ENCODE measurements at places on chromosomes 12 and 14. TPM values are rescaled to one million over a fixed set of nuclear protein-coding genes. Genes with fewer than 3 reads are reported as not detected.

Gene TPH2
- total RNA-seq, result not detected

DNA sequence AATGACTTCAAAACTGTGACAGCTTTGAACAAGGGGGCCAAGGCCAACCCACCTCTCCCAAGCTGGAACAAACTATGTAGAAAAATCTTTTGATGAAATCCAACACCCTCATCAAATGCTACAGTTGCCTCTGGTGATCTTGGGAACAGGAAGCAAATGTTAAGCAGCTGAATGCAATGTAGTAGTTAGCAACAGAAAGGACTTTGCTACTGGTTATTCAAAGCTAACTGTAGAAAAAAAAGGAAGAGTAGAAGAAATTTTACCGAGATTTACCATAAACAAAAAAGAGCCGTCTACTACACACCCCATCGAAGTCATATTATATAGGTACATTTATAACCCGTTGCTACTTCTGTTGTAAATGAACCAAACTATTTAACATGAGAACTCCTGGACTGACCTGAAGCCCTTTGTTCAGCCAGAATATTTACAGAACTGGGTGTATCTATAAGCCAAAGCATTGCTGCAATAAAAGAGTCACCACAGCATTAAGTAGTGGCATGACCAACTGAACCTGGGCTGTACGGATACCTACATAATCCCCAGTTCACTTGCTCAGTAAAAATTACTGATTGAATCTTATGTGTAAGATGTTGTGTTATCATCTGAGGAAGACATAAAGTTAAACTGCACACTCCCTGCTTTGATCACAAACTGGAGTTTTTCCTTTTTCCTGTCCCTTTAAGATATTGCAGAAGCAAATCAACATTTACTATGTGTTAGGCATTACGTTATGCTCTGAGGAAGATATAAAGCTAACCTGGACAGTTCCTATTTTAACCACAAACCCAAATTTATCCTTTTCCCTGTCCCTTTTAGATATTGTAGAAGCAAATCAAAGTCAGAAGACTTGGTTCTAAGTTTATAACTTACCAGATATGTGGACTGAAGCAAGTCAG lies 25.1 kb downstream of the SYNJ2BP start:
- no peaks in the 10 kb centered on the region for H3K4me1 ChIP-seq
- no peaks in the 10 kb centered on the region for H3K36me3 ChIP-seq
- H3K4me3 ChIP-seq, result no peak overlapping the region
- H3K27ac ChIP-seq, result no peak overlapping the region
- DNase-seq, result no peak

DNA sequence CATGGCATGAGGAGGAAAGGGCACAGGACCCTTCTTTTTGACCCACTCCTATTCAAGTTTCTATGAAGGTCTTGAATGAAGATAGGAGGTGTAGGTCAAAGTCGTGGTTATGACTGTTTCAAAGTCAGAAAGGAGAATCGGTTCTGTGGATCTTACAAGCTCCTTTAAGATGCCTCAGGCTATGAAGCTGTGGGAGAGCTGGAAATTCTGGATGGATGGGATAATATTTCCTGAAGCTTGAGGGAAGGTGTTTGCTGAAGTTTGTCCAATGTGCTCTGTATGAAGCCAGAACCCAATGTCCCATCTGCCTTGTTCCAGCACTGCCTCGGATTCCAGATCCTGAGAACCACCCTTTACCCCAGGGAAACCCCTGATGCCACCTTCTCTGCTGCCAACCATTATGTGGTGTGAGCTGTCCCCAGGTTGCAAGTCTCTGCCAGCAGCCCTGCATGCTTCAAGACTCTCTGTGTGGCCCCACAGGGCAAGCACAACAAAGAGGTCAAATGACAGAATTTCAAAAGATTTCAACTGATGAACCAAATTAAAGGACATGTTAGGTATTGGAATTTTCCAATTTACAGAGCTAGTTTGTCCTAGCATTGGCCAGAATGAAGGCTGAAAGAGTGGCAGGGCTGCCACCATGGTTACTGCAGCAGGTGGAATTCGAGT lies 472.0 kb downstream of the RGS6 start:
- peaks cover 14% of the 10 kb centered on the region for H3K4me1 ChIP-seq
- H3K4me3 ChIP-seq, result no peak overlapping the region
- no peak for DNase-seq
- no peaks in the 10 kb centered on the region for H3K36me3 ChIP-seq
- no peak overlapping the region for H3K27ac ChIP-seq

Gene SPRYD4
- 5.5 TPM for total RNA-seq

- H3K27me3 ChIP-seq, result no peaks in the 10 kb centered on the region
- DNase-seq, result no peak
- H3K36me3 ChIP-seq, result peaks cover 5% of the 10 kb centered on the region
- no peak overlapping the region for H3K27ac ChIP-seq
These were observed 26.0 kb downstream of the WBP11 start for GRCh38 chr12:14777271-14777670.

DNA sequence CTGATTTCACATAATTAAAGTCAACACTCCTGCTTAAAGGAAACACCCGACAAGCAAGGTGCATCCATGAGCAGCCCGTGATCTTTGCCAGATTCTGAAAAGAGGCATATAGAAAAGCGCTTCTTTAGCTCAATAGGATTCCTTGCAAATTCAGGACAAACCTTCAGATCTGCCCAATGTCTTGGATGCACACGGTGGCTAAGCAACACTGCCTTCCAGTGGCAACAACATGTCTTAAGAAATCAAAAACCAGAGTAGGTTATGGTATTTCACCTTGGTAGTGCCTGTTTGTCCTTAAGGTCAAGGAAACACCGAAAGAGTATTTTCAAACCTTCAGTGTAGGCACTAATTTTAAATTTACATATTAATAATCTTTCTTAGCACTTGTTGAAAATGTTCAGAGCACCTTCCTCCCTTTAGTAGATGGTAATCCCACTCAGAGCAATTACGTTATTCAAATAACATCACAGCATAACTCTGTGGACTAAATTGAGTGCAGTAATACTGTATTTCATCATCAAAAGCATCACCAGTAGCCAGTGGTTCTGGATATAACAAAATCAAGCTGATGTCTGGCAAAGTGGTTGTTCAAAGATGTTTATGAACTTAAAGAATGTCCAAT lies 58.0 kb upstream of the CDKN3 start:
- H3K27me3 ChIP-seq, result peaks cover 7% of the 10 kb centered on the region
- H3K36me3 ChIP-seq, result no peaks in the 10 kb centered on the region
- H3K4me3 ChIP-seq, result no peak overlapping the region
- DNase-seq, result no peak

- no peaks in the 10 kb centered on the region for H3K27me3 ChIP-seq
- H3K36me3 ChIP-seq, result no peaks in the 10 kb centered on the region
- H3K27ac ChIP-seq, result no peak overlapping the region
- H3K4me3 ChIP-seq, result no peak overlapping the region
These were observed 710.7 kb upstream of the TBX3 start for GRCh38 chr12:115394496-115395220.

- no peak overlapping the region for H3K4me3 ChIP-seq
- H3K36me3 ChIP-seq, result no peaks in the 10 kb centered on the region
- no peak overlapping the region for H3K27ac ChIP-seq
- no peaks in the 10 kb centered on the region for H3K4me1 ChIP-seq
- peaks cover 21% of the 10 kb centered on the region for H3K27me3 ChIP-seq
These were observed 49.4 kb upstream of the FRMD6 start for GRCh38 chr14:51602310-51602709.

GRCh38 chr14:37650356-37651037 lies 55.1 kb downstream of the TTC6 start:
- H3K4me3 ChIP-seq, result no peak overlapping the region
- H3K27me3 ChIP-seq, result no peaks in the 10 kb centered on the region
- H3K27ac ChIP-seq, result no peak overlapping the region
- no peaks in the 10 kb centered on the region for H3K36me3 ChIP-seq
- no peak for DNase-seq
- no peaks in the 10 kb centered on the region for H3K4me1 ChIP-seq

DNA sequence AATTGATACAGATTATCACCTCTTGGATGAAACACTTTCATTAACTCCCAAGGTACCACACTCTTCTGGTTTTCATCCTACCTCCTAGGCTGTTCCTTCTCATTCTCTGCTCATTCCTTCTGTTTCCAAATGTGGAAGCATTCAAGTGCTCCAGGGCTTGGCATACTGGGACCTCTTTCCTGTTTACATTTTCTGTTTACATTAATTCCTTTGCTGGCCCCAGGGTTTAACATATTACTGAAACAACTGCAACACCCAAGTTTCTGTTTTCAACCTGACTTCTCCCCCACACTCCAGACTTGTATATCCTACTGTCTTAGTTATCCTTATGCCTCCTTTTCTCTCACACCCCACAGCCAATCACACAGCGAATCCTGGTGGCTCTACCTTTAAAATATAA lies 386.3 kb upstream of the GARIN6 start:
- H3K4me1 ChIP-seq, result no peaks in the 10 kb centered on the region
- H3K4me3 ChIP-seq, result no peak overlapping the region
- H3K36me3 ChIP-seq, result no peaks in the 10 kb centered on the region

- H3K27ac ChIP-seq, result no peak overlapping the region
- H3K4me3 ChIP-seq, result no peak overlapping the region
- DNase-seq, result peak; percentile 48
- H3K4me1 ChIP-seq, result peaks cover 14% of the 10 kb centered on the region
- no peaks in the 10 kb centered on the region for H3K27me3 ChIP-seq
These were observed 781.4 kb upstream of the TMEM132C start for GRCh38 chr12:127485528-127485927.

- no peaks in the 10 kb centered on the region for H3K27me3 ChIP-seq
- H3K4me1 ChIP-seq, result peaks cover 35% of the 10 kb centered on the region
- peak overlapping the region; percentile 98 for H3K4me3 ChIP-seq
- peak overlapping the region; percentile 97 for H3K27ac ChIP-seq
- peaks cover 23% of the 10 kb centered on the region for H3K36me3 ChIP-seq
These were observed 523 bp downstream of the GTF2H3 start for GRCh38 chr12:123634142-123634561.

GRCh38 chr12:6451348-6452244 lies at the start of gene TAPBPL:
Gene TAPBPL (plus strand): TSS chr12:6452042. CDS start chr12:6452249, 207 bp downstream.
- peak within 1 kb of the TSS; percentile 98 for H3K4me3 ChIP-seq
- H3K27me3 ChIP-seq, result no peaks in the 10 kb centered on the region
- DNase-seq, result peak; percentile 79
- H3K27ac ChIP-seq, result peak within 1 kb of the TSS; percentile 91
- H3K4me1 ChIP-seq, result peaks cover 72% of the 10 kb centered on the region
- peaks cover 67% of the 10 kb centered on the region for H3K36me3 ChIP-seq

Gene GPR135
- 1.6 TPM for total RNA-seq

- H3K4me3 ChIP-seq, result peak overlapping the region; percentile 43
- H3K27ac ChIP-seq, result peak overlapping the region; percentile 15
- no peak for DNase-seq
- H3K27me3 ChIP-seq, result no peaks in the 10 kb centered on the region
- H3K4me1 ChIP-seq, result peaks cover 64% of the 10 kb centered on the region
- H3K36me3 ChIP-seq, result peaks cover 2% of the 10 kb centered on the region
These were observed 32.1 kb upstream of the PPP2R5C start for GRCh38 chr14:101729382-101729781.

Measured in activated T-helper 1 cell treated with anti-CD3 and anti-CD28 coated beads, Interleukin-12 subunit alpha, Interleukin-12 subunit beta, Interleukin-2, Interleukin-4 antibody, amounts not matched to agents 30 ng/mL and 10 ng/mL and 1 ng/mL, durations not matched to agents 14 hours and 24 hours and 36 hours (primary cell).